Naive B cell (primary cell): ENCODE measurements at places on chromosomes 2 and 18. TPM values are rescaled to one million over a fixed set of nuclear protein-coding genes. Genes with fewer than 3 reads are reported as not detected.

ATP5MC3 gene
- 240 TPM for polyA plus RNA-seq

ALPP gene
- 0.69 TPM for polyA plus RNA-seq

UGT1A9 gene
- polyA plus RNA-seq, result not detected

OTX1 gene
- polyA plus RNA-seq, result not detected

SMARCAL1 gene
- polyA plus RNA-seq, result 23.8 TPM

EFHD1 gene
- polyA plus RNA-seq, result not detected

PLEK gene
- polyA plus RNA-seq, result 207 TPM

MC4R gene
- polyA plus RNA-seq, result not detected

BCL11A gene
- 246 TPM for polyA plus RNA-seq

CNNM4 gene
- 9.4 TPM for polyA plus RNA-seq

LYG2 gene
- not detected for polyA plus RNA-seq

CGREF1 gene
- polyA plus RNA-seq, result not detected

RETREG2 gene
- 60.5 TPM for polyA plus RNA-seq

ZBTB14 gene
- 13.0 TPM for polyA plus RNA-seq

GAL3ST2 gene
- polyA plus RNA-seq, result not detected
